COR-L47 (cell line): ENCODE measurements at places on chromosomes 3 and 15.

DNA sequence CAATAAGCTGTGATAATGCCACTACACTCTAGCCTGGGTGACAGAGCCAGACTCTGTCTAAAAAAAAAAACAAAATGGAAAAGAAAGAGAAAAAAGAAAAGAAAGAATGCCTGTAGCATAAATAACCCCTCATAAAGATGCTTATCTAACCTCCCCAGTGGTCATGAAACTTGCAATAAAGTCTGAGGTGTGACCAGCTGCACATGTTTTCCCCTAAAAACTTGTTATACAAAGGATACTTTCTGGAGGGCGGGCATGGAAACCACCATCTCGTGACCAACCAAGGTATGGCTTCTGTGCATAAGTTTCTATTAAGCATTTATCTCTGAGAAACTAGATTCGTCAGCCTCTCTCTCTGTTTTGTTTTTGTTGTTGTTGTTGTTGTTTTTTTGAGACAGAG lies 21.8 kb downstream of the CCDC32 start:
- DNase-seq, result no peak

DNA sequence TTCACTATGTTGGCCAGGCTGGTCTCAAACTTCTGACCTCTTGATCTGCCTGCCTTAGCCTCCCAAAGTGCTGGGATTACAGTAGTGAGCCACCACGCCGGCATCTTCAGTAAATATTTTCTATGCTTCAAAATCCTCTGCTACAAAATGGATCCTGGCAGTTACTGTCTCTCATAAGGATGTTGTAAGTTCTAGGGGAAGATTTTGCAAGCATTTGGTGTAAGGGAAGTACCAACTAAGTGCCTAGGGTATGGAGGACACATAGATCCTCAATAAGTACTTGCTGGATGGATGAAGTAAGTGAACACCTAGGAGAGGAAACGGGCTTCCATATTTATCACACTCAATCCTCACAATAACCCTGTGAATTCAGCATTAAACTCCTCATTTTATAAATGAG lies 6.6 kb downstream of the TM4SF4 start:
- DNase-seq, result no peak

GRCh38 chr3:16426665-16427064 lies 86.8 kb downstream of the RFTN1 start:
- DNase-seq, result no peak

DNA sequence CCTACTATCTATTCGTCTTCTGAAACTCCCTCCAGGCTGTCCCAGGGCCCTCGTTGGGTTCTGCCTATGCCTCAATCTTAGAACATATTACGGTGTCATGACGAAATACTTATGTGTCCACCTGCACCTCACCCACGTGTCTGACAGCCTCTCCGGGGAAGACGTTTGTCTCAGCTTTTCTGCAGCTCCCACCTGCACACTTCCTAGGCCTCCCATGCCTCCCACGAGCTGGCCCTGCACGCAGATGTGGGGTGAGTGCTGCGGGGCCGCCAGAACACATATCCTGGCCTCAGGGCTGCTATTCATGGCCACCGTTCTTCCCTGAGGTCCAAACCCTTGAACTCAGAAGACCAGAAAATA lies 7.1 kb upstream of the MUSTN1 start:
- no peak for DNase-seq

GRCh38 chr3:41525303-41526064 lies 326.2 kb downstream of the CTNNB1 start:
- DNase-seq, result no peak

DNA sequence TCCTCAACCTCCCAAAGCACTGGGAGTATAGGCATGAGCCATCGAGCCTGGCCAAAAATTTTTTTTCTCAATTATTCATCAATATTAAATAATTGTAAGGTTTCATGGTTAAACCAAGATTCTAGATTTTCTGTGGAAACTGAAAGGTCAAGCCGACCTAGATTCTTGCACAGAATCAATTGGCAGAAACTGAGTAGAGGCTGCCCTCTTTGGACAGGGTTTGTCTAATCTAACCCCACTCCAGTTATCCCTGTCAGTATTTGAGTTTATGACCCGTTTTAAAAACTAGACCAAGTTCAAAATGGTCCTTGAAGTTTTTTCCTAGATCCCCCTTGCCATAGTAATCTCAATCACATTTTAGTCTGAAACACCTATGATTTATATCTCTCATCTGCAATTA lies 8.6 kb upstream of the ADAM10 start:
- no peak for DNase-seq

DNA sequence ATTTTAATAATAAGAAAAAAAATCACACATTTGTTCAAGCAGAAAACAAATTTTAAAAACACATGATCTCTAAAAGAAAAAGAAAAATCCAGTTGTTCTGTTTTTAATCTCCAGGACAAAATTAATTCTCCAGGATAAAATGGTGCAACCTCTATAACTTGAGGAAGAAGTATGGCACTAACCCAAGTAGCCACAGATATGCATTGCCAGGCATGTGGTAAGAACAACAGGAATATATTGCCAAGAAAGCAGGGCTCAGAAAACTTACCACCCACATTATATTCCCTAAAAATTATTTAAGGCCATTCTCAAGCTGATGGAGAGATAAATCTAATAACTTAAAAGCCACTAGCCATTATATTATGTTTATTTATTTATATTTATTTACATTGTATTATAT lies 295.7 kb upstream of the TMCO5A start:
- DNase-seq, result no peak

DNA sequence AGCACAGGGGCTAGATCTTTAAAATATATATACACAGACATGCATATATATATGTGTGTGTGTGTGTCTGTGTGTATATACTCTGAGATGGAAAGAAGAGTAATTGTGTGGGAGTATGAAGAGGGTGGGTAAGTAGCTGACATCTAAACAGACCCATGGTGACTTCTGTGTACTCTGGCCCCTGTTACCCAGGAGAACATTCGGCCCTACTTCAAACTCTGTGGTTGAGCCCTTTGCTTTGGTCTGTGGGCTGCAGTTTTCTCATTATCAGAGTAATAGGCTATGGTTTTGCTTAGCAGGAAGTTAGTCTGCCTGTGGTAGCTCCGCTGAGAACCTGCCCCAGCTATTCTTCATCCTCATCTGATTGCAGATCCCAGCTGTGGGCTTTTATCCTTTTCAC lies 141.4 kb downstream of the RBPMS2 start:
- DNase-seq, result no peak

GRCh38 chr3:79767194-79767904 lies 449 bp downstream of the ROBO1 start:
- no peak for DNase-seq

GRCh38 chr3:11803977-11804892 lies 42.5 kb downstream of the TAMM41 start:
- DNase-seq, result no peak

- no peak for DNase-seq
These were observed 15.2 kb downstream of the ITPR1 start for GRCh38 chr3:4508048-4508981.

- no peak for DNase-seq
These were observed 8.6 kb upstream of the SCAPER start for GRCh38 chr15:76913737-76914136.

GRCh38 chr3:109888026-109888425 lies 550.7 kb upstream of the DPPA4 start:
- DNase-seq, result no peak
